ENCODE measurements at places on chromosomes 2 and 18.

GRCh38 chr2:207926133-207926988 lies 99.0 kb downstream of the PLEKHM3 start:
- no peak for DNase-seq

- no peak for DNase-seq
Measured at GRCh38 chr18:8711736-8712135, 6.4 kb downstream of the MTCL1 start.

- no peak for DNase-seq
Measured at GRCh38 chr2:145194673-145195072, 674.8 kb upstream of the ZEB2 start.

DNA sequence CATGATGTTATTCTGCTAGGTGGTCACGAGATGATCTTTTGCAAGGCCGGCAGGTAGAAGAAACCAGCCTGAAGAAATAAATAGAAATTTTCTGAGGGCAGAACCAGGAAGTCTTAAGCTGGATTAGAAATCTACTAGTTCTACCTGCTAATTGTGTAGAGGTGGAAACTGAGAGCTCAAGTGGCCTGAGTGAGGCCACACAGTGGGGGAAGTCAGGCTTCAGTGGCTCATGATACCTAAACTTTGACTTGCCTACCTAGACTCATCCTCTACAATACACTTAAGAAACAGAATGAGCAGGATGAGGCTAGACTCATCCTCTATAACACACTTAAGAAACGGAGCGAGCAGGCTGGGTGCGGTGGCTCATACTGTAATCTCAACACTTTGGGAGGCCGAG lies 134.9 kb upstream of the NDUFV2 start:
- DNase-seq = no peak

GRCh38 chr2:98020516-98020915 lies 24.8 kb upstream of the TMEM131 start:
- DNase-seq = no peak

DNA sequence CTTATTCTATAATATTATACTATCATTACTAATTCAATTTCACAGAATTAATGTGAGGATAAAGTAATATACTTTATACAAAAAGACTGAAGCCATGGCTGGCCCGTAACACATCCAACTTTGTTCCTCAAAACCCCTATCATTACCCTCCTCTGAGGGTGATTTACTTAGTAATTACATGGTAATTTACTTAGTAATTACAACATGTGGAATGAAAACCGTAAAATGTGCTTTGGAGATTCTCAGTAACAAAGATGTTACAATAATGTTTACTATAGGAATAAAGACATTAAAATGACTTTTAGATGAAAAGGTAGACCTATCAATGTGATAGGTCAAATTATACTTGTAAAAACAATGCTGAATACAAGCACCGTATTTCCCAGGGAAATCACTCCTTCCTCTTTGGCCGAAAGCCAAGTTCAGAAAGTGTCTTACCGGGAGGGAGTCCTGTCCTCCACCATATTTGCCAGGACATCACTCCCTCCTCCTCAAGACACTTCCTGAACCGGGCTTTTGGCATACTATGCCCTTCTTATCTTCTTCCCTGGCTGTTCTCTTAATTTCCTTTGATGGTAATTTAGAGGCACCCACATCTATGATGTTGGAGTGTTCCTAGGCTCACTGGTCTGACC lies 1047.8 kb downstream of the SOCS6 start:
- DNase-seq = peak; percentile 53

GRCh38 chr2:99863236-99863902 lies 279.0 kb downstream of the AFF3 start:
- DNase-seq = no peak

DNA sequence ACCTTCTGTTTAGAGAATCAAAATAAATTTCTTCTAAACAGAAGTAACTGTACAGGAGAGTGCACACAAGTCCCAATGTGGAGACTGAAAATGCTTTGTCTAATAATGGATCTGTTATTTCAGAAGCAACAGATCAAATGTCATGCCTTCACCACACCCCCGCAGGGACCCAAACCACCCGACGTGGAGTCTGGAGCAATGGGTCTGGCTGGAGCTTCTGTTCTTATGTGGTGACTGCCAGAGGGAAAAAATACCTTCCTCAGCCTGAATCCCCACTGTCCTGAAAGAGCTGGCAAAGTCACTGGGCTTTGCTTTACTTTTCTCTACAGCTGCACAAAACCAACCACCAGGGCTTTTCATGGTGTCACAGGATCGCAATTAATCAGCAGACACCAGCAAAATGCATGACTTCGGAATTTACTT lies 119.0 kb upstream of the ZFP36L2 start:
- DNase-seq = no peak

GRCh38 chr2:237501892-237502513 lies 15.0 kb downstream of the MLPH start:
- DNase-seq = no peak

GRCh38 chr18:13470516-13471197 lies 252.1 kb downstream of the LDLRAD4 start:
- DNase-seq = no peak

- no peak for DNase-seq
Measured at GRCh38 chr2:183825710-183826109, 701.5 kb downstream of the NUP35 start.

GRCh38 chr2:120262761-120263428 lies 10.2 kb downstream of the RALB start:
- no peak for DNase-seq

- no peak for DNase-seq
Measured at GRCh38 chr2:217414429-217414828, 554.6 kb upstream of the TNP1 start.

GRCh38 chr2:172995323-172996244 lies 80.1 kb upstream of the MAP3K20 start:
- no peak for DNase-seq

- DNase-seq = no peak
Measured at GRCh38 chr2:149143734-149144133, 105.2 kb downstream of the LYPD6B start.

DNA sequence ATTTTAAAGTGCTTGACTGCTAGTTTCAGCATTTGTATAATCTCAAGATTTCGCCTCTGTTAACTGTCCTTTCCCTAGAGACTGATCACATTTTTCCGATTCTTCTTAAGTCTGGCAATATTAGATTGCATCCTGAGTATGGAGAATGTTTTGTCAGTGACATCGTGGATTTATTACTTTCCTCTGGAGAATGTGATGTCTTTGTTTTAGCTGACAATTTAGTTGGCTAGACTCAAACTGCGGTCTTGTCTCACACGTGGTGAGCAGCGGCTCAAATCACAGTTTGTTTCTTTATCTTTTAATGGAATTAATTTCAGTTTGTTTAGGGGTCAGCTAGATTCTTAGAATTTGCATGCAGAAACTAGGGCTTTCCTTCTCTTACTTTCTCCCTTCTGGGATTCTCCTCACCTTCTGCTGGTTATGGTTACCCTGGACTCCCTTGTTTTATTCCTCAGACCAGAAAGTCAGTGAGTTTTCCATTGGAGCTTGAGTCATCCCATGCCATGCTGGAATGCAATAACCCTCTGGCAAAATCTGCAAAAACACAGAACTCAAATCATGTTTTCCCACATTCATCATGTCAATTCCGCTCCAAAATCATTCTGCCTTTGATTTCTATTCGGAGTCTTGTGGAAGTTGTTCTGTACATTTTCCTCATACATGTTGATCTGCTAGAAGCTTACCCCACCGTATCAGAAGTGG lies 327.2 kb upstream of the TRIB2 start:
- DNase-seq = no peak

GRCh38 chr18:33316146-33316587 lies 124.4 kb downstream of the CCDC178 start:
- no peak for DNase-seq

DNA sequence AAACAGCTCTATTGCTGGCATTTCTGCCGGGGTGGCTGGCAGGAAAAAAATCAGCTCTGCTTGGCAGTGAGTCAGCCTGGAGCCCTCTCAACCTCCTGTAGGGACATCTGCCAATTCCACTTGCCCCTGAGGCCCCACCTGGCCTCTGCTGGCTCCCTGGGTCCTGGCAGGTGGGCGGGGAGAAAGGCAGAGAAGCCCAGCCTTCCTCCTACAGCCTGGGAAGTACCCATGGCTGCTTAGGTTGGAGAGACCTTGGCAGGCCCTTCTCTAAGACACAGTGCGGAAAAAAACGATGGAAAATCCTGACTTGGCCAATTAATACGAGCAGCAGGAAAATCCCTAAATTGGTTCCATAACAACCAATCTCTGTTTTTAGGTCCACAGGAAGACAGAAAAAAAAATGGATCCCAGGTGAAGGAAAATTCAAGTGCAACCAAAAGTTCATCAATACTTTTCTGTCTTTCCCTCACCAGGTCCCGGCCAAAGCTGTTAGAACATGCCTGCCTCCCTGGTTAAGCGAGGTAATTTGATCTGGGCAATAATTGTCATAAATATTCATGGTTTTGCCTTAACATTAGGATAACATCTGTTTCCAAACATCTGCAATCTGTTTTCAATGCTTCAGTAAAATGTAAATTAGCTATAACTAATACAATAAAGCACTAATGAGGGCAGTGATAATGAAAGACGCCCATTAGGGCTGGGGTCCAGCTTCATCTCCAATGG lies 245.9 kb downstream of the TFCP2L1 start:
- peak; percentile 89 for DNase-seq

DNA sequence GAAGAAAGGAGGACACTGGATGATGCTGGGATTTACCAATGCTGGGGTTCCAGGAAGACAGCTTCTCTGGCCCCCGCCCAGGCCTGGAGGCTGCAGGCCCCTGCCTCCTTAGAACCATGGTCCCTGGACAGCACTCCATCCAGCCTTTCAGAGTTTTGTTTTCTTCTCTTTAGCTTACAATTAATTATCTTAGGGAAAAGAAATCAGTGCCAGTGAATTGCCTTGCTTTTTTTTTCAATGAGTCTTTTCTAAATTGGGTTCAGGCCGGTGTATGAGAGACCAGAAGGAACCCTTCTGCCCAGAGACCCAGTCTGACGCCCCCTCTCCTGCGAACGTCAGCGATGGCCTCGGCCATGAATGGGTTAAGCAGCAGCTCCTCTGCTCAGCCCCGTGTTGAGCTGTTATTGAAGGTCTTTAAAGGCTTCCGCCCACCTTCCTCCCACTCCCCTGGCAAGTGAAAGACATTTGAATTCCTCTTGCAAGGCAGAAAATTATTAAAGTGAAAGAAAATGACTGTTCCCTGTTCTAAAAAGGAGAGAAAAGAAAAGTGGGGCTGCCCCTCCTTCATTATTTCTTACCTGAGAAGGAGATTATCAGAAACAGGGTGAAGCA lies 65.7 kb upstream of the CHMP1B start:
- no peak for DNase-seq

DNA sequence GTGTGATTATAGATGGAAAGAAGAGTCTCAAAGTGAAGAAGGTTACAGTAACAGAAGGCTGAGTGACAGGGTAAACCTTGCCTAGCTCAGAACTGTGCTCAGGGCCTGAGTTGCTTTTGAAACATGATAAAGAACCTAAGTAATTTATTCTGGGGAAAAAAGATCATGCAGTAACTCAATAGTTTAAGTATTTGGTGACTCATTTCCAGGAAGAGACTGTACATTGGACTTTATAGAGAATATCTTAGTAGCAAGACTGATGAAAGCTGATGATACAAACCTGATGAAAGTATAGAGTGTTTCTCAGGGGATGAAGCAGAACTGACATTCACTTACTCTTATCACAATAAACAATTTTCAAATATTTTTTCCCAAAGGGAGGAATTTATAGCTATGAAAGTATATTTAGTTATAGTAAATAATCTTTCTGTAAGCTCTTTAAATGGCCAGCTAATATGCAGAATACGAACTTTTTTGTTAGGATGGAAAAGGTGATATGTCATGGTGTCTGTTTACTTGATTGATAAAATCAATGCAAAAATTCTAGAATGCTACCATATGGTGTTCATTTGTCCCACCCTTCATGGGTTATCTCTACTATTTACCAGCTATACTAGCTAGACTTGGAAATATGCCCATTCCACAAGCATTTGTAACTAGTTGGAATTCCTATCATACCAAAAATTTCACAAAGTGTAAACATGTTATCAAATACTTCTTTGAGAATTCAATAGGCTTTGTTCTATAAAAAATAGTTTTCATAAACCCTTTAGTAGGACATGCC lies 1265.5 kb upstream of the ACVR2A start:
- no peak for DNase-seq

GRCh38 chr2:26400723-26401122 lies 997 bp upstream of the DRC1 start:
- DNase-seq = no peak

GRCh38 chr2:144412709-144413108 lies 107.2 kb downstream of the ZEB2 start:
- DNase-seq = no peak

DNA sequence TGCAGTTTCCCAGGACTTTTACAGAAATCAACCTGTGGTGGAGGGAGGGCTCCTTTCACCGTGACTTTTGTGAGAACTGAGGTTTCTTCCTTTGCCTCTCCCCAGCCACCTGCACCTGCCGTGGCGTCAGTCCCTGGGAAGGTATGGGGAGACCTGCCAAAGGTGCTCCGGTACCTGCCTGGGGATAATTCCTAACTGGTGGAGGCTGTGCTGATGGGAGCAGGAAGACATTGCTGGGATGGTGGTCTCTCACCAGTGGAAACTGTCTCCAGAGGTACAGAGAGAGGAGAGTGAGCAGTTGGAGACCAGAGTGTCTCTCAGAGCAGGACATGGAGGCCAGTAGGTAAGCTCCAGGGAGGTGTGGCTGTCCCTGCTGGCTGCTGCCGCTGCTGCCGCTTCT lies 52.6 kb downstream of the CIB4 start:
- no peak for DNase-seq

DNA sequence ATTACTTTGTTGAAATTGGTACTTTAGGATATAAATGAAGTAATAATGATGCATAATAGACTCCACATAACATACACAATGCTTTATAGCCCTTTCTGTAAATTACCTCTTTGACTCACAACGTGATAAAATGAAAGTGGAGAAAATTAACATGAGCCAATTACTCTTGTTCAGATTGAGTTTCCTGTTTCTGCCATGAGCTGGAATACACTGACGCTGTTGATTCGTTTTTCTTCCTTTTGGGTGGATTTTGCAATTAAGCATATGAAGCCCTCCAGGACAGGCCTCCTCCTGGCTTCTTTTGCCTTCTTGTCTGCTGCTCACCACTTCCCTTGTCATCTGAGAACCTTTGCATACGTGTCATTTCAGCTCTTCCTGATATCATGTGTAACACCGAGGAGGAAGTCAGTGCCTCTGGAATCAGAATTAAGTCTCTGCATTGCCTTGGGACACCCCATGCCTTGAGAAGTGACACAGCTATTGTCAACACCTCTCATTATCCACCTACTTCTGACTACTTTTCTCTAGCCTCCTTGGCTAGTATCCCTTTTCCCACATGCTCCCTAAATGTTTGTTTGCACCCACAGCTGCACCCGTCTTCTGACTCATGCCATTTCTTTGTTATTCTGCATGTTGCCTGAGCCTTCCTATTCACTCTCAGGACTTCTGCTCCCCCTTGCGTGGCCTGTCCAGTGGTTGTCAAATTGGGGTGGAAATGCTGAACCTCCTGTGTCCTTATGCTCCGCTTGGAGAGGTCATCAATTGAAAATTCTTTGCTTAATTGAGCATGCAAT lies 134.1 kb downstream of the FMNL2 start:
- DNase-seq = peak; percentile 83
